ENCODE measurements at places on chromosomes 3 and 15.

DNA sequence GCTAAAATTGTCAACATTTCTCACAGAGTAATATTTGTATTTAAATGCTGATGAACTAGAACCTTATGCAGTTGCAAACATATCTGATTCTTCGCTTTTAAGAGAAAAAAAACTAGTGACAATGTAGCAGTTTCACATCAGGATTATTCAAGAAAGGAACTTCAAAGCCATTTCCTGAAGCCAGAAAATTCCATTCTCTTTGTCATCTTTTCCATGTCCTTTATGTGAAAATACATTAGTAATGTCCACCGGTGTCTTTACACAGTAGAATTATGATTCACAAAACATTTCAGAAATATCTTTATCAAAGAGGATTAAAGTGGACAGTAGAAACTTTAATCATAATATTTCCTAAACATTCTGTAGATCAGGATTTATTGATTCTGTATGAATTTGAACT, 12.7 kb upstream of the LXN start:
- no peak for DNase-seq

DNA sequence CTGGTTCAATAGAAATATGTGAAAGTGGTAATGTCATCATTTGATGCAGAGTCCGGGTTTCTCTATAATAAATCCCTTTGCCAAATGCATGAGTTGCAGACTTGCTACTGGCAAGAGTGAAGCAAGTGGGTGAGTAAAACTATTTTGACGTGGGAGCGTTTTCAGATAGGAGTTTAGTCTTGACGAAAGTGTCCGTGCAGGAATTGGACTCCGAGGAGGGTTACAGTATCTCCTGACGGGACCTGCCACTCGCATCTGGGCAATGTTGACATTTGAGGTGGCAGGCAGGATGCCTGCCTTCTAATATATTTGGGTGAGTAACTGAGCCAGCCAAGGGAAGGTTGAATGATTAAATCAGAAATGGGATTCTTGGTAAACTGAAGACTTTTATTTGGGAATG, 16.0 kb downstream of the CDV3 start:
- DNase-seq, result no peak

- DNase-seq, result no peak
Observed at GRCh38 chr15:49927189-49927861, 191.7 kb downstream of the ATP8B4 start.

DNA sequence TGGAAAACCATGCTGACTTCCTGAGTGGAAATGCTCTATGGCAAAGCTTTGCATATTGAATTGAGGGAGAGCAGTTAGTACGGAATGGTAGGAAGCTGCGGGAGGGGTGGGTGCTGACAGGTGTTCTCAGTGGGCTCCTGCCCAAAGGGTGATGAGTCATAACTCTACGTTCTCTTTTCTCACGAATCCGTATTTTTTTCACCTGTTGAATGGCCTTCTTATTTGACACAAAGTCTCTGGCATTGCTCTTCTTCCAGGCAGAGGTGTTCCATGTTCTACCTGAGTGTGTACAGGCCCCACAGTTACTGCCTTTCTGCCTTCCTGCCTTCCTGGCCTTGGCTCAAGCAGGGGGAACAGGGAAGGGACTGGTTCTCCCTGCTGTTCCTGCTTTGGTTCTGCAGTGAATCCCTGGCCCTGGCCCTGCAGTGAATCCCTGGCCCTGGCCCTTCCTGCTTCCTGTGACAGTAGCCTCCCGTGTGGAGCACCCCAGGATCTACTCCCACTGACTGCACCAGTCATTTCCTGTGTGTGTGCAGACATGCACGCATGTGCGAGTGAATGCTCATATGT, 31.9 kb downstream of the TRAK1 start:
- DNase-seq, result no peak

- peak; percentile 88 for DNase-seq
Observed at GRCh38 chr15:45378149-45378912, at the start of gene GATM. Gene GATM (minus strand): TSS chr15:45378544. CDS start chr15:45378453, 91 bp downstream.

GRCh38 chr15:68408971-68409370, 23.0 kb downstream of the ITGA11 start:
- DNase-seq, result no peak

DNA sequence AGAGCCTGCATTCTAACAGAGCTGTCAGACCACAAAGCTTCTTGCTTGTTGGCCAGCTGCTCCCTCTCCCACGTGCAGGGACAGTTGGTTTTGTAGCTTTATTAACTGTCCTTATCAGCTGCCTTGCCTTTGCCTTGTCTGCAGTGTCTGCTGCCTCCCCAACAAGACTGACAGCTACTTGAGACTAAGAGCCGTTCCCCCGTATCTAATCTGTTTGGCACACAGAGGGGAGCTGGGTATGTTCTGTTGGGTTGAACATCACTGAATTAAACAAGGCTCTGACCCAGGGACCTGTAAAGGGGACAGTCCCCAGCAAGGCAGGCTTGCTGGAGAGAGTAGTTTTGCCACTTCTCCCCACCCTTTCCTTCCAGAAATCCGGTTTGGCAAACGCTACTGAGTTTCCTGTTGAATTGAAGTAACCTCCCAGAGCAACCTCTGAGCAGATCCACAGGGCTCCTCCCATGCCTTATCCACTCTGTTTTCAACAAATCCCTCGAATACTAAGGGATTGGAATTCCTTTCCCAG, 116.1 kb downstream of the ANP32A start:
- DNase-seq, result no peak

GRCh38 chr15:38705436-38706219, 141.0 kb upstream of the RASGRP1 start:
- DNase-seq, result no peak

DNA sequence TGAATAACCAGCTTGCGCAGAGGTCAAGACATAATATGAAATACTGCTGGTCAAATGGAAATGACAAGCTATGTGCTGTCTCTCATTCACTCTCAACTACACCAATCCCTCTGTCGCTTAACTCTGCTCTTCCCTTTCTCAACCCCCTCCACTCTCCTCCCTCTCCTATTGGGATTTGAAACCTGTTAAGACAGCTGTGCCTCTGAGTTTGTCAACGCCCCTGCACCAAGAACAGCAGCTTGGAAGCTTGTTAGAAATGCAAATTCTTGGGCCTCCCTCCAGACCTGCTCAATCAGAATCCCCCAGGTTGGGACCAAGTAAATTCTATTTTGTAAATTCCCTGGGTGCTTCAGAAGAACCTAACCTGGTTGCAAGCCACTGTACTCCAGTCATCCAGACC, 149.7 kb upstream of the ATP2B2 start:
- DNase-seq, result no peak

DNA sequence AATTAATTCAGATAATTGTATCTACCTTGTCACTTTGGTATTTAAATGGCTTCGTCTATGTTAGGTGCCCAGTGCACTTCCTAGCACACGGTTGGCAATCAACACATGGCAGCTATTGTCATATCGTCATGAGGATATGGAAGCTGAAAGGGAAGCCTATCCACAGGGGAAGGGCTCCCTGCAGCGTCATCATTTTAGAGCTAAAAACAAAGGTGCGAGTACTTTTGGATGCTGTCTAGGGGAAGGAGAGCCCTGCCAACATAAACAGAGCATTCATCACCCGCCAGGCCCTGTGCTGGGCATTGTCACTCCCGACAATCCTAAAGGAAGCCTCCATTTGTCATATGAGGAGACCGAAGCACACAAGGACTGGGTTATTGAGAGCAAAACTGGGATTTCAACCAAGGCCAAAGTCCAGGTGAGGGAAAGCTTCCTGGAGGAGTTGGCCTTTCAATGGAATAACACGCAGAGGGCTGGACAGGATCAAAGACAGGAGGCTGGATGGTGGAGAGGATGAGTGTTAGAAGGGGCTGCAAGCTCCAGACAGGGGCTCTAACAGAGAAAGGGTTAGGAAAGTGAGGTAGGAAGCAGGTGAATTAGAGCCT, 8.0 kb upstream of the PARL start:
- DNase-seq, result no peak

All from ACHN (cell line).